NAMALWA (cell line): ENCODE measurements at places on chromosomes 2 and 18.

- no peak for DNase-seq
Measured at GRCh38 chr18:73838107-73838506, 309.5 kb downstream of the FBXO15 start.

DNA sequence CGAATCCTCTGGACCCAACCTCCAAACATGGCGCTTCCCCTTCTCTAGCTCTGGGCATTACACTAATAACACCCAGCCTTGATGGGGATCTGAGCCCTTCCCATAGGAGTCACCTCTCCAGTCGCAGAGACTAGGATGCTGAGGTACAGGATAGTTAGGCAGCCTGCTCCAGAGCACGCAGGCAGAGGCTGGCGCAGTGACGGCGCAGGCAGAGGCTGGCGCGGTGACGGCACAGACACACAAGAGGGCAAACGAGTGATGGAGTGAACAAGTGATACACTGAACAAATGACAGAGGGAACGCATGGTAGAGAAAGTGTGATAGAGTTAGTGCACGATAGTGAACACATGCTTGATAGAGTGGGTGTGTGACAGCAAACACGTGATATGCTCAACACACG lies 518.5 kb downstream of the EIPR1 start:
- DNase-seq = no peak

DNA sequence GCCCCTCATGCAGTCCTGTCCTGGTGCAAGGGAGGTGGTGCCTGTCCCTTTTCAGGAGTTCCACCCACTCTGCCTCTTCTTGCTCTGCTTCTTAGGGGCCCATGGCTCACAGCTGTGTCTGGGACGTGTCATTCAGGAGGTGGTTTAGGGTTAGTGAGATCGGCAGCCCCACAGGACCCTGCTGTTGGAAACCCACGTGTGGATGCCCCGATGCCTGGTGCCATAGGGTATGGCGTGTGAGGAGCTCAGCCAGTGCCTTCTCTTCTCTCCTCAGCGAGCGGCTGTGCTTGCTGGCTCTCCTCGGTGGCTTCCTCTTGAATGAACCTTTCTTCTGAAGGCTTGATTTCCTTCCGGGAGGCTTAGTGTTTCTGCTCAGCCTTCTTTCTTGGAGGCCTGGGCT lies 55.2 kb downstream of the LDLRAD4 start:
- no peak for DNase-seq

DNA sequence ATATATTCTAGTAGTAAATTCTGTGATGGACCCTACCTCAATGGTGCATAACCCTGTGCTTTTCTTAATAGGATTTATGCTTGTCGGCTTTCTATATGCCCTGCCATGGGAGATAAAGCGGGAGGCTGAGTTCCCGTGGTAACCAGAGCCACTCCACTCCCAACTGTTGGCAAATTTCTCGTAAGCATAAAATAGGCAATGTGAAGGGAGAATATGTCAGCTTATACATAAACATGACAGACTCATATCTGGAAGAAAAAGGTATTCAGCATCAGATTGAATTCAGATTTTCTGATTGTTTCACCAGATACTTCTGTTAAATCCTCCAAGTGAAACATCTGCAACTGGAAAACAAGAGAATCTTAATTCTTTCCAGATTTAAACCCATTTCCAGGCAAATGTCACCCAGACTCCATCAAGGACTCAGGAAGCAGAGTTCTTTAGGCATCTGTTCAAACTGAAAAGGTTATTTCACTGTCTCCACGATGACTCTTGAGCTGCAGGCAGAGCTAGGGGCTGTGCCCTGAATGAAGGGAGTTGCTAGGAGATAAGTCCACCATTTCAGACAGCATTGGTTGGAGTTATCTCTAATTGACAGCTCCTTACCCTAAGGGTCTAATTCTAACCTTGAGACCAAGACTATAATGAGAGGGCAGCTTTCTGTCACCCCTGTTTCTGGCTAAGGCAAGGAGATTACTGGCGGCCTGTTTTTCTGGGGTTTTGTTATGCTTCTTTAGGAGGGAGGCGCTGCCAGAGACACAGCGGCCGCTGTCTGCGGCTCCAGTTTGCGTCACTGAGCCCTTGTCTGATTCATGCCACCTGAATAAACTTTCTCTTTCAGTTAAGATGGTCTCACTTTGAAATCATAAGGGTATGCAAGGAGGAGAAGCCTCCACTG lies 381.3 kb downstream of the SOX11 start:
- DNase-seq = no peak

DNA sequence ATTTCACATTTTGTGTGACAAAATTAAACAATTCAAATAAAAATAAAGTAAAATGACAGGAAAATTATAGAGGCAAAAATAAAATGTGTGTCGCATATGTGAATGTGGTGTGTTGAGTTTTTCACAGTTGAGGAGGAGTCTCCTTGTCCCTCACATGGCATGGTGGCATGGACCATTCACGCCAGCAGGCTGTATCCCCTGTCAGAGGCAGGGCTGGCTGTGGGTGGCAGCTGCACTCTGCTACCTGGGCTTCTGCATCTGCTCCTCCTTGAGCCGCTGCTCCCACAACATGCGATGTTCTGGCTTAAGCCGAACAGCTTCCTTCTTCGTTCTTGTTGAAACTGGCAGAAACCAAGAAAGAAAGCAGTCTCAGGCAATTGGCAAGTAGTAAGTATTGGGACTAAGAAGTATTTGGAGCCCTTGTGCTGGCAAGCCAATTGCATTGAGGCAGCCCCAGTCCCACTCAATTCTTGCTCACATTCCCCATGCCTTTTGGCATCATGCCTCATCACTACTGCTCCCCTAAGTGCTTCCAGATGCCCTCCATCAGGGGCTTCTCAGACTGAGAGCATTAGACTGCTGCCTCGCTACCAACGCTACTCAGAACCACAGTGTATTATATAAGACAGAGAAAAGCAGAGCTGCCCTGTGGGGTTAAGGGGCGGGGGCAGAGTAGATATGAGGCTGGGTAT lies 177.9 kb upstream of the NABP1 start:
- DNase-seq = no peak

GRCh38 chr18:77899972-77900754 lies 650.5 kb downstream of the GALR1 start:
- peak; percentile 76 for DNase-seq

- DNase-seq = no peak
Measured at GRCh38 chr18:8571399-8571798, 37.8 kb upstream of the RAB12 start.

- peak; percentile 76 for DNase-seq
Measured at GRCh38 chr2:222708274-222708710, 36.8 kb downstream of the MOGAT1 start.

DNA sequence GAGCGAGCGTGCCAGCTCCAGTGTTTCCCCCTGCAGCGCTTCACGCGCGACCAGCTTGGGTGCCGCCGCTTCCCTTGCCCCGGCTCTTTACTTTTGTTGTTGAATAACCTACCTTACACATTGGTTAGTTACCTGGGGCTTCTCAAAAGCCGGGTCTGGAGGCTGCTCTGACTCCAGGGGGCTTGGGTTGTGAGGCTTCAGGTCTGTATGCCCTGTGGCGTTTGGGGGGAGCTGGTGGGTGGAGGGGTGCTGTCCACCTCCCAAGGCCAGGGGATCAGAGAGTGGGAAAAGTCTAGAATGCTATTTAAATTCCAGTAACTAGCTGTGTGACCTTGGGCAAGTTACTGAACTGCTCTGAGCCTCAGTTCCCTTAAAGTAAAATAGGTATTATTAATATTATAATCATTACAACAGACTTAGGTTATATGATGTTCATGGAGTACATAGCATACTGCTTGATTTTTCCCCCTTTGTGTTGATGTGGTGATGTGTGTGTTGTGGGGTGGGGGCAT lies 770 bp downstream of the LYPD6B start:
- no peak for DNase-seq

- DNase-seq = no peak
Measured at GRCh38 chr18:9068346-9068745, 34.2 kb upstream of the NDUFV2 start.

- DNase-seq = no peak
Measured at GRCh38 chr2:32990556-32990955, 43.8 kb downstream of the LTBP1 start.

DNA sequence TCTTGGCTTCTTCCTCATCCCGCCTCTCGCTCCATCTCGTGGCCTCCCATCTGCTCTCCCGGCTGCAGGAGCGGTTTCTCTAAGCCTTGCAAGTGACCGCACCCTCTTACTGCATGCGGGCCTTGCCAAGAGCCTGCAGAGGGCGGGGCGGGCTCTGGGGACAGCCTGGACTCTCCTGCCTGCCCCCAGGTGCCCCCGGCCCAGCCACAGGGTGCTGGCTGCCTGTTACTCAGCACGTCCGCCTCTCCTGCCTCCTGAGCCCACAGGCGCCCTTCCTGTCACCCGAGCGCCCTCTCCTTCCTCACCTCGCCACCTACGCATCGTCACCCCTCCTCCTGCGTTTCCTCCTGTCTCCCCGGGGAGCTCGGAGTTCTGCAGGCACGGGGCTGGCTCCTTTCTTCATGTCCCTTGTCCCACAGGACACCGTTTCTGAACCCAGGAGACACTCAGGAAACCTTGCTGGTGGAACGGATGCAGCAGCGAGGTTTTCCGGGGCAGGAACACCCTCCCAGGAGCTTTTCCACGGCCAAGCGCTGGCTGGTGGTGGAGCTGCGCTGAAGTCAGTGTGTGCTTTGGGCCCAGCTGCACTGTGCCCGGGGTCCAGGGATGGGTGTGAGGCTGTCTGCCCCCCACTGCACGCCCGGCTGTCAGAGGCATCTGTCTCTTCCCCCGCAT lies 28.5 kb downstream of the HPCAL1 start:
- DNase-seq = no peak

DNA sequence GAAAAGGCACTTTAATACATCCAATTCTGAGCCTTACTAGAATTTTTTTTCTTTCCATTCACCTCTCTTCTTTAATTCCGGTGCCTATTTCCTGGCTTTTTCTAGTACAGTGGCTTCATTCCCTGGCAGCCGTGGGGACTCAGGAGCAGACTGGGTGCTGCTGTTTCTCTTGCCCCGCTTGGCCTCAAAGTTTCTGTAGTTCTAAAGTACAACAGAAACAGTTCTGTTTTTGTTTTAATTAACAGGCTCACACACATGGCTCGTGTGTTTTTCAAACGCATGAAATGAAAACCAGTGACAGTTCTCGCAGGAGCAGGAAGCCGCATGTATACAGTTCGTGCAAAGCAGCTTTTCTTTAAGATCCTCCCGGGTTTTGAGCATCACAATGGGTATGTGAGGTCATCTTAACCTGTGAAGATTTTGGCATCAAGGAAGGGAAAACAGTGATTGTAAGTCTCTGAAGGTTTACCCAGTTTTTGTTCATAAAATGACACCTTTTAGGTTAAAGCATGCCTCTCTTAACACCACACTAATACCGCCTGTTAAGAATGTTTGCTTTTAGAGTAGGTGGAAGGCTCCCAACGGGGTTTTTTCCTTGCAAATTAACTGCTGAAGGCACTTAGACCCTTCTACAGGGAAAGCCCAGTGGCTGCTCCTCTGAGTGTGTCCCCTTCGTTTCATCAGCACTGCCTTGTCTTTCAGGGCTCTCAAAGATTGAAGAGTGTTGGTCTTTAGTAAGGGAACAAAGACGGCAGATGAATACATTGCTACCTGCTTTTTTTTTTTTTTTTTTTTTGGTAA lies 5.8 kb downstream of the FZD7 start:
- DNase-seq = peak; percentile 8

DNA sequence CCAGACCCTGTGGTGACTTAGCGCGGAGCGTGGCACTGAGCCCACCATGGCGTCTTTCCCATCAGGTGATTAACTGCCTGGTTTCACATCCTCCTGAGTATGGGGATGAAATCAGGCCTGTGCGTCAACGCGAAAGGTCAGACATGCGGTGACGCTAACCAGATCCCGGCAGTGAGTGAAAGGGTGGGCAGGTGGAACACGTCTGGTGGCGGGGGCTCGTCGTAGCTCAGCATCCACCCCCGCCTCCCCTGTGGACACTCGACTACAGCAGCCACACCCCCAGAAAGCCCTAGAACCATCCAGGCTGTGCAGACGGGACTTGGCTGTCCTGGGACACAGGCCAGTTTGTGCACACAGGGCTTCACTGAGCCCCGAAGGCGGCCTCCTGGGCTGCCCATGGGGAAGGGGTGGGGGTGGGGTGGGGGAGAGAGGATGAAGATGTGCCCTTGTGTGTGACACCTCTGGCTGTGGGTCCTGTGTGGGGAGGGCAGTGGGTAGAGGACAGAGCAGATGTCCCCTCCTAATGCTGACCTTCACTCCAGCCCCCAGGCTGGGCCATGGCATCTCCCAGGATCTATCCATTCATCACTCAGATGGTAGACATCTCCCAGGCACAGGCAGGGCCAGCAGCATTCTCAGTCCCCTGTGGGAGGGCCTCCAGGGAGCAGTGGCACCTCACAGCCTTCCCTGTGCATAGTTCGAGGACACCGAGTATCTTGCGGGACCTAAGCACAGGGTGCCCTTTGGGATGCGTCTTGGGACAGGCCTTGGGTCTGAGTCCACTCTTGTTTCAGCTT lies 27.5 kb downstream of the RAMP1 start:
- no peak for DNase-seq

GRCh38 chr2:30300456-30301221 lies 69.3 kb downstream of the LBH start:
- no peak for DNase-seq
